ENCODE measurements at places on chromosomes 13 and 19.

DNA sequence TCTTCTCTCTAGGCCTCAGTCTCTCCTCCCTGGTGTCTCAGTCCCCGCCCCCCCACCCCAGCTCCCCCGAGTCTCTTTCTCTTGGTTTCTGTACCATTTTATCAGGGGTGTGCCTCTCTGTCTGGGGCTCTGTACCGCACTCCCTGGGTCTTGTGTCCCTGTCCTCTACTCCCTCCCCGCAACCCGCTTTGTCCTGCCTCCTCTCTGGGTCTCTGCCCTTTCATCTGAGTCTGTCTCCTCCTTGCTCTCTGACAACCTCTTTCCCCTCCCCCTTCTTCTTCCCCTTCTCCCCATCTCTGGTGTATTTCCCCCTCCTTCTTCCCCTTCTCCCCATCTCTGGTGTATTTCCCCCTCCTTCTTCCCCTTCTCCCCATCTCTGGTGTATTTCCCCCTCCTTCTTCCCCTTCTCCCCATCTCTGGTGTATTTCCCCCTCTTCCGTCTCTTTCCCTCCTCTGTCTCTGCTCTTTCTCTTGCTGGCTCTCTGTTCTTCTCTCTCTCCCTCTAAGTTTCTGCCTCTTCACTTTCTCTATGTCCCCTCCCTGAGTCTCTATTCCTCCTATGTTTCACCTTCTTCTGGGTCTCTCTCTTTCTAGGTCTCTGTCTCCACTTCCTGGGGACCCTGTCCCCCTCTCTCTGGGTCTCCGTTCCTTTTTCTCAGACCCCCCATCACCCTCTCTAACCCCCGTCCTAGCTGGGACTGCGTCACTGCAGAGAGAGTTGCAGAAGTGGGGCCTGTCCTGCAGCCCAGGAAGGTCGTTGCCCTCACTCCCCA, 2.2 kb upstream of the KCNC3 start:
- H3K36me3 ChIP-seq, result no peaks in the 10 kb centered on the region
- H3K27ac ChIP-seq, result no peak overlapping the region
- H3K4me3 ChIP-seq, result no peak overlapping the region
- H3K4me1 ChIP-seq, result peaks cover 5% of the 10 kb centered on the region

DNA sequence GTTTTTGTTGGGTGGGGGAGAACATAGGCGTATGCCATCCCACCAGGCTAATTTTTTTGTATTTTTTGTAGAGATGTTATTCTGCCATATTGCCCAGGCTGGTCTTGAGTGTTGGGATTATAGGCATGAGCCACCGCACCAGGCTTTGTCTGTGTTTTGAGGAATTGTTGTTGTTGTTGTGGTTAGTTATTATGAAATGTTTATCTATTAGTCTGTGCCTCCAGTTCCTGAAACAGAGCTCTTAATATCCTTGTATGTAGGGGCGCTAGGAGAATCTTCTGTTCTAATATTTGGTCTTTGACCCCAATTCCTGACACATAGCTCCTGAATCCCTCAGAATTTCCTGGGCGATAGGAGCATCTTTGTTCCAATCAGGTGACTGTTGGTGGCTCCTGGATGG, 5.6 kb upstream of the LATS2 start:
- H3K4me3 ChIP-seq, result no peak overlapping the region
- no peaks in the 10 kb centered on the region for H3K4me1 ChIP-seq

- H3K27ac ChIP-seq, result peak overlapping the region; percentile 51
- DNase-seq, result no peak
- peaks cover 28% of the 10 kb centered on the region for H3K4me1 ChIP-seq
- H3K4me3 ChIP-seq, result no peak overlapping the region
These were observed 418.3 kb downstream of the DIAPH3 start for GRCh38 chr13:59745392-59745788.

GRCh38 chr19:16454351-16454918, 17.3 kb downstream of the EPS15L1 start:
- no peak for DNase-seq
- H3K4me3 ChIP-seq, result no peak overlapping the region
- H3K36me3 ChIP-seq, result no peaks in the 10 kb centered on the region
- H3K4me1 ChIP-seq, result peaks cover 8% of the 10 kb centered on the region
- no peaks in the 10 kb centered on the region for H3K27me3 ChIP-seq

- H3K36me3 ChIP-seq, result no peaks in the 10 kb centered on the region
- H3K27me3 ChIP-seq, result no peaks in the 10 kb centered on the region
- H3K27ac ChIP-seq, result no peak overlapping the region
These were observed 110.2 kb upstream of the SPATA13 start for GRCh38 chr13:24050292-24050711.
